Dermis blood vessel endothelial cell (primary cell): ENCODE measurements at places on chromosomes 2 and 18. TPM values are rescaled to one million over a fixed set of nuclear protein-coding genes. Genes with fewer than 3 reads are reported as not detected.

GRCh38 chr2:172819943-172820342, 84.3 kb downstream of the RAPGEF4 start:
- DNase-seq: no peak

DNA sequence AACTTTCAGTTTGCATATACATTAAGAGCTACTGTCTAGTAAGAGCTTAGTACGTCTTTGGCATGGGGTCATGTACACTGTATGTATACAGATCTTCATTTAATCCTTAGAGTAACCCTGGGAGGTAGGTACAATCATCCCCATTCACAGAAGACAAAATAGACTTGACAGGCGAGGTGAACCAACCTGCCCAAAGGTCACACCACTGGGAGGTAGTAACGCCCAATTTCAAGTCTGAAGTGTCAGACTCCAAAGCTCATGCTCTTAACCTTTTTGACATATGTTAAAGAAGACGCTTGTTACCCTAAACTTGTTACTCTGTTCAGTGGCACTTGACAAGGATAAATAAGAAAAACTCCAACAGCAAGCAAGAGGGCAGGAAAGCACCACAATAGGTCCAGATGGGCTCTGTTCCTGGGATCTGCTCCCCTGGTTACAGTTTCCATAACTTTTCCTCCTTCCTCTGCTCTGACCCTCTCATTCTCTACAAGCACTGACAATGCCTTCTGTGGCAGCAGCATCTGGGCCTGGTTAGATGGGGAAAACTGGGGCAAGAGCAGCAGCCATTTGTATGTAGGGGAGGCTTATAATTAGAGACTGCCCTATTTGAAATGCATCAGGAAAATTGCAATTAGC, 64.7 kb upstream of the SERTAD2 start:
- DNase-seq: no peak

DNA sequence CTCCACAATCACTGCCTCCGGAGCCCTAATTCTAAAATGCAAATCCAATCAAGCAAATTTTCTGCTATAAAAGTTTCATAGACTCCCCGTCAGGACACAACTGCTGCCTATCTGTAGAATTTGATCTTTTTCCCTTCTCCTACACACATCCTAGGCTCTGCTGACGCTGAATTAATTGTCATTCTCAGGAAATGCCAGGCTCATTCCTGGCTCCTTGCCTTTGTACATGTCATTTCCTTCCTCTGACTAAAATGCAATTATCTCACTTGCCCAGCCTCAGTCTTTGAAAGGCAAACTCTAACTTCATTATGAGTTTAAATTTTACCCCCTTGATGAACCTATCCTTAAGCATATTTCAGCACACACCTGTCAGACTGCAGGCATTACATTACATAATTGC, 844.9 kb upstream of the CRIM1 start:
- DNase-seq: peak; percentile 95

- DNase-seq: no peak
Observed at GRCh38 chr18:12960395-12960794, 12.6 kb downstream of the SEH1L start.

DNA sequence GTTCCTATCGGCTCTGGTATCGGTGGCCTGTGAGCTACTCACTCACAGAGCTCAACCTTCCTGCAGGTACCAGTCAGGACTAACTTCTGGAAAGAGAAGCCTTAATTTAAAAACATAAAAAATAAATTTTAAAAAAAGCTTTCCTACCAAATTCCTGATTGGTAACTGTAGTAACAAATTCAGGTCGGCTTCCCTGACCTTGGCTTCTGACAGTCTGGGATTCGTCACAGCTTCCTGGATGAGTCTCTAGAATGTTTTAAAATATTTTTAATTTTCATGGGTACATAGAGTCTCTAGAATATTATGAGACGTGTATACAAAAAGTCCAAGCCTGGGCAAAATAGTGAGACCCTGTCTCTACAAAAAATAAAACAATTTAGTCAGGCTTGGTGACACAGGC, 45.0 kb upstream of the MTCL1 start:
- peak; percentile 17 for DNase-seq

DNA sequence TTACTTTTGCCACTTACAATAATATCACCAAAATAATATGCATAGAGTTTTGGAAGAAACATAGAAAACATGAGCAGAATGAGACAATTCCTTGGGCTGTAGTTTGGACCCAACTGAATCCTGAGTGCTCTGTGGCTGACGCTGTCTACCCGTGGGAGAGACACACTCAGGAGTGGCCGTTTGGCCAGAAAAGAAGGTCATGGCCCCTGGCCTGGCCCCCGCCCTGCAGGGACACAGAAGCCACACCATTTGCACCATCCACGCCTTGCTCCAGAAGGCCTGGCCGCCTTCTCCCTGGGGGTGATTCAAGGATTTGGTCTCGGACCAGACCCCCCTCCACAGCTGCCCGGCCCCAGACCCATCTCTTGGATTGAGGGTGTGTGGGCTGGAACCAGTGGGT, 6.4 kb upstream of the D2HGDH start:
- DNase-seq: no peak

GRCh38 chr2:113406114-113406513, 31.4 kb upstream of the ZNG1B start:
- no peak for DNase-seq

GRCh38 chr2:10303694-10304378, 1.1 kb downstream of the HPCAL1 start:
- peak; percentile 78 for DNase-seq

DNA sequence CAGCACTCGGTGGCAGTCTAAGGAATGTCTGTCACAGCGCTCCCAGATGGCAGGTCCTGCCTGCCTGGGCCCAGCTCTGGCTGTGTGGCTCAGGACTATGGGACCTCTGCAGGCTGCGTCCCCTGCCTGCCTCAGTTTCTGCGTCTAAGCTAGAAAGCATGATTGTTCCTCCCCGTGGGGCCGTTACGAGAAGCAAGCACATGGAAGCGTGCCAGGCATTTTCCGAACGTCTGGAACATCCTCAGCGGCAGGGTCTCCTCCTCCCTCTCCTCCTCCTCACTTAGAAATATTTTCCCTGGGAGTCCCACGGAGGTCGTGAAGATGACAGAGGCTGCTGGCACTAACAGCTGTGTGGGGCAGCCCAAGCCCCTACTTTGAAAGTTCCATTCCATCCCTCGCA, 43.3 kb downstream of the LRRFIP1 start:
- no peak for DNase-seq

GRCh38 chr18:6836331-6836730, 106.8 kb downstream of the ARHGAP28 start:
- DNase-seq: no peak

DNA sequence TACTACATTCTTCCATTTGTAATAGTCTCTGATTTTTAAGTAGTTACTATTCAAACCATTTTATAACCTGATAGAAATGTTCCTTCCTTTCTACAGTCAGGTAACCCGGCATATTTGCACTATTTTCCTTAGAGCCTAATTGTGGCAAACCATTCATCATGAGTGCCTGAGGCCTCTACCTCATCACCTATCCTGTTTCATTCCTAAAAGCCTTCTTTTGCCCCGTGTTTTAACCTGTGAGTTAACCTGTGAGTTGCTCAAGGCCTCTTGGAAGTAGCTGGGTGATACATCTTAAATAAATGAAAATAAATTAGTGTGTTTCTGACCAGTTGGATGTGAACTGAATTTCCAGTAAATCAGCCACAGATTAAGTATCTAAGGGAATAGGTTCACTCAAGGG, 6.5 kb upstream of the KLHL29 start:
- DNase-seq: no peak

DNA sequence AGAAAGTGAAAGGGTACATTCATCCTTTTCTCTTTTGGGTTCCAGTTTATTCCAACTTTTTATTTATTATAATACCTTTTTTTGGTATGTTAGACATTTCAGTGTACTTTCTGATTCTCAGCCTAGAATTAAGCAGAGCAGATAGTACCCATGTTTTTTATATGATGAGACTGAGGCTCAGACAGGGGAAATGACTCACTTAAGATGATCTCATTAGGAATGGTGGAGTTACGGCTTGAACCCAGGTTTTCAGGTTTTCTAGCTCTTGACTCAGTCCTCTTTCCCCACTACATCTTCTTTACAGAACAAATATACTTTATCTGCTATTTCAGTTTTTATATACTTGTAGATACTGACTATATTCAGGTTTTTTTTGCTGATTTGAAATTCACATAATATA, 51.7 kb upstream of the OTX1 start:
- DNase-seq: no peak

DNA sequence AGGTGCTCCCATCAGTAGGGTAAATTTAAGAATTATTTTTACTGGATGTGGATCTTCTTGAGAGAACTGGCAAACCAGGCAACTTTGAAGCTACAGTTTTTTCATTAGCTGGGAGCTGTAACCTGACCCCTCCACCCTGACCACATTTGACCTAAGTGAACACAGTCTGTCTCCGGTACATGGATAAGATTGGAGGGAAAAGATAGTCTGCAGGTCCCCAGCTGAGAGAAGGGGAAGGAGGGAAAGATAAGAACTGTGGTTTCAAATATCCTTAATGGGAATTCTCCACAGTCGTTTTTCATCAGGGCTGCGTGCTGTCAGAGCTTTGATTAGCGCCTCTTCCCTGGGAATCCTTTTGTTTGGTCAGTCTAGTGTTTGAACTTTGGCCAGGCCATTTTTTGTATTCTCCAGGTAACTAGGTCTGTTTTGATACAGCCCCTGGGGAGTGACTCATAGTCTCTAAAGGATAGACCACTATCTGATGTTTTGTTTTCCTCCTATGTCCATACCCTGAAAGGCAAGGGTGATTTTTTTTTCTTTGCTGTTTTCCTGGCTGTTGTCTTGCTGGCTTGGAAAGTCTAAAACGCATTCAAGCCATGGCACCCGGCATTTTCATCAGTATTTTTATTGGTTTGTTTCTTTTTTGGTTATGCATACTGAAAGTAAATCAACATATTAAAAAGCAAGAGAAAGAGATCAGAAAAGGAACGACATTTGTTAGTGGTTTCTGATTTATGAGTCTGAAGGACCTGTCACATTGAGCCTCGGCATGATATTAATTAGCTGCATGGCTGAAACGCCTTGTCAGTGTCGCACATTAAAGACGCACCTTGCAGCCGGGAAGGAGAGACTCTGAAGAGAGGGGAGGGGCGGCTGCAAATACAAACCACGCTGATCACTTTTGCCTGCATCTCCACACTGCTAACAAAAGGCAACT, 183.4 kb upstream of the FN1 start:
- DNase-seq: peak; percentile 52

DNA sequence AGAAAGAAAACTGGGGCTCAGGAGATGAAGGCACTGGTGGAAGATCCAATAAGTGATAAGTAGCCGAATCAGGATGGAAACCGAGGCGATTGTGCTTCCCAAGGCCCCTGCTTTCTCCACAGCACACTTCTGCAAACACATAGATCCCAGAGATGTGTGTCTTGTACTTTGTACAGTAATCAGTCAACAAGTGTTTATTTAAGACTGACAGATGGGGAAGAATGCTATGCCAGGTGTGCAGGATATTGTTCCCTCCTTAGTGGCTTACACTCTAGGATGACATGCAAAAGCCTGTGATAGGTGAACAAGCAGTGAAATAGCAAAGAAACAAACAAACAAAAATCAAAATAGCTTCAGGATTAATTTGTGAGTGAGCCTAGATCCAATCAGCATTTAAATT, 116.6 kb downstream of the ACTR3 start:
- DNase-seq: no peak

DNA sequence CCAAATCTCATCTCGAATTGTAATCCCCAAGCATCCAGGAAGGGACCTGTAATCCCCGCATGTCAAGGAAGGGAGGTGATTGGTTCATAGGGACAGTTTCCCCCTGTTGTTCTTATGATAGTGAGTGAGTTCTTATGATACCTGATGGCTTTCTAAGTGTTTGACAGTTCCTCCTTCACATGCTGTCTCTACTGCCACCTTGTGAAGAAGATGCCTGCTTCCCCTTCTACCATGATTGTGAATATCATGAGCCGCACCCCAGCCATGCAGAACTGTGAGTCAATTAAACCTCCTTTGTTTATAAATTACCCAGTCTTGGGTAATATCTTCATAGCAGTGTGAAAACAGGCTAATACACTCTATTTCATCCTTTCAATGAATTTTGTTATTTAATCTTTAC, 446.7 kb downstream of the RNF144A start:
- no peak for DNase-seq

DNA sequence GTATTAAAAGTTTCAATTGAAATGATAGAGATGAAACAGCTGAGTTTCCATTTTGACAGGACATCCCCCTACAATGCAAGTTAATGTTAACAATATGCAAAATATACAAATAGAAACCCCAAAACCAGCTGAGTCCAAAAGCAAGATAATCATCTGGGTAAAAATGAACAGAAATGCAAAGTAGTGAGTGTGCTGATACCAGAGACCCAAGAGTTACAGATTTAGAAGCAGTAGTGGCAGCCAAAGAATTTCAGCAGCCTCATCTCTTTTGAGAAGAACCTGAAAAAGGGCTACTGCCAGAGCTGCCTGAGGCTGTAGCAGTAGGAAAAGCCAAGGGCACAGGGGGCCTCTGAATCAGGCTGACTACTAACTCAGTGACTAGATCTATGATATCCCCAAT, 82.6 kb downstream of the THADA start:
- no peak for DNase-seq

GRCh38 chr2:235286622-235287374, 207.0 kb upstream of the AGAP1 start:
- no peak for DNase-seq

DNA sequence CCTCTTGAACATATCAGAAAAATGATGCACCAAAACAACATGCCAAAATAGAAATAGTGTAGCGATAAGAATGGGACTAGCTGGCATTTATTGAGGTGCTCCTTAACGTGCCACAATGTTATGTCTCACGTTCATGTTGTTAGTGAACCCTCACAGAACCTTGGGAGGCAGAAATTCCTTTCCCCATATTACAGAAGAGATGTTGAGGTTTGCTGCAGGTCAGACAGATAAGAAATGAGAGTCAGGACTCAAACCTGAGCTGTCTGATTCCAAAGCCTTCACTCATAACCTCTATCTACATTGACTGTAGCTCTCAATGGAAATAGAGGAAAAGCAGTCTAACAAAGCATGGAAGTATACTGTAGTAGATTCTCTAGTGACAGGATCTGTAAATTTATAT, 163.3 kb upstream of the STK17B start:
- no peak for DNase-seq

The MEP1B gene
- total RNA-seq: not detected in 2 replicates

The ITPRIPL1 gene
- 7.0 and 7.7 TPM in 2 replicates for total RNA-seq

The FBXO36 gene
- 0.98 and 1.0 TPM in 2 replicates for total RNA-seq

The GTF3C2 gene
- total RNA-seq: 26.7 and 37.4 TPM in 2 replicates

The ATP6V1B1 gene
- not detected in 2 replicates for total RNA-seq

The LONRF2 gene
- under 0.01 TPM in 1 of 2 replicates, not detected in the other for total RNA-seq

The PAIP2B gene
- total RNA-seq: 1.5 and 1.9 TPM in 2 replicates

The TP53I3 gene
- total RNA-seq: 63.2 and 88.3 TPM in 2 replicates
